ENCODE measurements at places on chromosomes 4 and X.

- DNase-seq, result no peak
These were observed 55.1 kb downstream of the CLCN5 start for GRCh38 chrX:49977319-49978090.

DNA sequence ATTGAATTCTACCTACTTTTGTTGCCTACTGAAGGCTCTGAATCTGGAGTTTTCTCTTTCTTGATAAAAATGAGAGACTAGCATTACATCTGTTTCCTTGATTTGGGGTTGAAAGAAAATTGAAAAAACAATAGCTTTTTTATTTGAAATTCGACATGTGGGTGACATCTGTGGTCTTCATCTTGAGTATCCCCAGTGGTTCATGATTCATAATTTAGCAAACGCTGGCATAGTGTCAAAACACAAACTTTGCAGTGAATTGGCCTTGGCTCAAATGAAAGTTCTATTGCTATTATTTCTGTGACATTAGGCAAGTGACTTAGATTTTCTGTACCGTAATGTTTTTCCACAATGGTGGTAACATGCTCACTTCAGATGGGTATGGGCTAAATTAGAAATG, 747.6 kb downstream of the PCDH7 start:
- no peak for DNase-seq

GRCh38 chrX:103730147-103730795, 19.6 kb downstream of the TMEM31 start:
- DNase-seq, result no peak

DNA sequence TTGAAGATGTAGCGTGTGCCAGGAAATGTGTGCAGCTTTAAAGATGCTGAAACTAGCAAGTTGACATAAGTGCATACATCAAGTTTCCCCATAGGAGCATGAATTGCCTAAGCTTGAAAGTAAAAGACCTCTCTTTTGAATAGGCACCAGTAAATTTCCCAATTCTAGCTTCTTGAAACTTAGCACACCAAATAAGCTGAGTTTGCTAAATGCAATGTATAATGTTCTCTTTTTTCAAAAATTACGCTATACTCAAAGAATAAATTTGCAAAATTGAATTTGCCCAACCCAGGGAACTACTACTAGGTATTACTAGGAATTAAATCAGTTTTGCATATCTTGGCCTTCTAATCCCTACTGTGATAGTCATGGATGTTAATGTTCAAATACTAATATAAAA, 923.9 kb upstream of the LCORL start:
- no peak for DNase-seq

GRCh38 chr4:6749340-6750171, 33.0 kb upstream of the KIAA0232 start:
- DNase-seq, result no peak

DNA sequence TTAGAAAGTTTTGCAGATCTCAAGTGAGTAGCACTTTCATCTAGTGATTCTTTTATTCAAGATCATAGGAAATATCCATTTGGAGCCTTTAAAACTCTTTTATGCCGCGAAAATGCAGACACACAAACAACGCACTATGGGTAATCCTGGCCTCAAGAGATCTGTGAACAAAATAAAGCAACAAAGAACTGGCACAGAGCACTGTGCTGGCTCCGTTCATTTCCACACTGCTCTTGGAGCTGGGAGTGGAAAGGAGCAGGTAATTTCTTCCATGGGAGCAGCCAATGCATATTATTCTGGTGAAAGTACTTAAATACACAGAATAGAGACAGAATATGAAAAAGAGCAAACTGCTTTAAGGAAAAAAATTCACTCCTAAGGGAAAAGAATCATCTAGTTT, 172.7 kb upstream of the FRG1 start:
- DNase-seq, result no peak

- no peak for DNase-seq
These were observed 396.8 kb downstream of the PACRGL start for GRCh38 chr4:21097026-21097425.

DNA sequence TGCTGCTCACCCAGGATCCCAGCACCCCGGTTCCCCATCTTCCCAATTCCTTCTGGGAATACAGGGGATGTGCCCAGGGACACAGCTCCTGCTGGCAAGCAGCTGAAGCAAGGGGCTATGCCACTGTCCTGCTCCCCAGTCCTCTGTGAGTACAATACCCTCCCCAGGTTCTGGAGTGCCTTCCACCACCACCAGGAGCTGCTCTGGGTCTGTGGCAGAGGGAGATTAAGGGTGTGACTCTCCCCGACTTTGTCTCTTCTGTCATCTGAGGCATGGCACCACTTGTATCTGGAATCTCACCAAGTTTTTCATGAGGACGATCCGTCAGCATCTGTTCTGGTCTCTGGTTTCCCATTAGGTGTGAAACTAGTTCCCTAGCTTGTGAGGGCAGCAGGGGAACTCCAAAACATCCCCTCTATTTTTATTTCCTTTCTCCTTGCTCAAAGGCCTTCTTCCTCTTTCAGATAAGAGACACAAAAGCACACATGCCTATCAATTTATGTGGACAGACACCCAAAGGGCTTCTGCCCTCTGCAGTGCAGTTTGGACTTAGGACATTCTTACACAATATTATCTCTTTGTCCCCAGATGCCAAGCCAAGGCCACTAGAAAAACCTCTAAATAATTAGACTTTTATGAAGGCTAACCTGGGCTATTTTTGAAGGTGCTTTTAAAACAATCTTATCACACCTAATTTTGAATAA, 26.8 kb downstream of the MGST2 start:
- DNase-seq, result peak; percentile 40

DNA sequence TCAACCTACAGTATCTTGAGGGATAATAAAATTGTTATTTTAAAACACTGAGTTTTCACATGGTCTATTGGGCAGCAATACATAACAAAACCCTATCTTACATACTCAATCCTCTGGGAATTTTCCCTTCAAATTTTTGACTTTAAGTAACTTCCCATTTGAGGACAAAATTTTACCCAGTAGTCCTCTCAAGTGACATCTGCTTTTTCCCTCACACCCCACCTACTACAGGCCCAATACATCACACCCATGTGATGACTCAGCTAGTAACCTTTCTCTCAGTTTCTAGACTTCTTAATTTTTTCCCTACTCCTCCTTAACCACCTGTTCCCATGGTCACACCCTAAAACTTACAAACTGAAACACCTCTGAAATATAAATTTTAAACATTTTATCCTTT, 12.2 kb upstream of the RAP1GDS1 start:
- no peak for DNase-seq

DNA sequence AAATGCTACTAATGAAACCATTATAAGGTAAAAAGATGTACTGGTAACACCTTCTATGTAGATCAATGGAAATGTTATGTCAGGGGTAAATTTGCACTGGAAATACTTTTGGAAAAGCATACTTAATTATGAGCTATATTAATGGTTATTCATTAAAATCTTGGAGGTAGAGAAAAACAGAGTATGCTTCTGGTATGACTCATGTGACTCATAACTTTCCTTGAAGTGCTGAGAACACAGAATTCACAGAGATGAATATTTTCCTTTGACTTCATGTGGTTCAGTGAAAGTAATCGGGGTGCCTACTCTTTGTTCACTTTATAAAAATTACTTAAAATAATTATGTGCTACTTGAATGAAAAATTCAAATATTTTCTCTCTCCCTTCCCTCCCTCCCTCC, 254.2 kb downstream of the KCTD8 start:
- DNase-seq, result no peak

DNA sequence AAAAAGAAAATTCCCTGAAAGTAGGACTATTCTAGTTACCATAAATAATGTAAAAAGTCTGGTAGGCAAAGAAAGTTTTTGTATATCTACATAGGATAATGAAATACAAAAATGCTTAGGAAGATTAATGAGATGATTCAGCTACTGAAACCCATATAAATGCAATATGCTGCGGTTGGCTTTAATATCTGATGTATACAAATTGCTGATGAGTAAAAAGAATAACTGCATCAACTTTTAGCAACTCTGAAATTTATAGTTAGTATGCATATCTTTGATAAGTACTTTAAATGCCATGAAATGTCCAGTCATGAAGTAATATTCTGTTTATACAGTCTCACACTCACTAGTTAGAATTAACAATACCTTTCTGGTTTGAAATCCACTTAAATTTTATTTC, 404.8 kb downstream of the TLL1 start:
- DNase-seq, result no peak

DNA sequence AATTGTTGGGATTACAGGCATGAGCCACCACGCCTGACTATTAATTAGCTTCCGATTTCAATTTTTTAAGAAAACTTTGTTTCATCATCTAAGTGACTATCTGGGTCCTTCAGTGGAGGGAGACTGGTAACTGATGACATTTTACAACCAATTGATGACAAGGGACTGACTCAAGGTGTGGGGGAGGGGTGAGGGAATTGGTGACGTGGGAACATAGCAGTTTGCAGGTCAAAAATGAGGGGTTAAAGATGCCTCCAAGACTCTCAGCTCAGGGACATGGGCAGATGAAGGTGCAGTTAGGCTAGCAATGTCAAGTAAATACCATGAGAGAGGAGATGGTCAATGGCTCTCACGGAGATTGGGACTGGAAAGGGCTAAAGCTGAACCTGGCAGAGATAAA, 5.7 kb upstream of the FAM9C start:
- DNase-seq, result no peak

- peak; percentile 55 for DNase-seq
These were observed 1.6 kb downstream of the SEPTIN11 start for GRCh38 chr4:76950956-76951671.

GRCh38 chrX:22141047-22141730, 109.1 kb downstream of the PHEX start:
- DNase-seq, result no peak

- no peak for DNase-seq
These were observed 2.2 kb upstream of the UGT2B4 start for GRCh38 chr4:69497886-69498395.

GRCh38 chr4:84639145-84639544, 56.2 kb downstream of the CDS1 start:
- peak; percentile 6 for DNase-seq

- no peak for DNase-seq
These were observed 81.6 kb downstream of the NYX start for GRCh38 chrX:41528784-41529183.

Measured in NAMALWA (cell line).